ENCODE measurements at places on chromosomes 12 and 14. TPM values are rescaled to one million over a fixed set of nuclear protein-coding genes. Genes with fewer than 3 reads are reported as not detected.
A peak's percentile ranks its signal among the peaks of the same experiment; 100 is the strongest.

GRCh38 chr14:32419429-32419828 lies 90.3 kb downstream of the AKAP6 start:
- no peak for DNase-seq

DNA sequence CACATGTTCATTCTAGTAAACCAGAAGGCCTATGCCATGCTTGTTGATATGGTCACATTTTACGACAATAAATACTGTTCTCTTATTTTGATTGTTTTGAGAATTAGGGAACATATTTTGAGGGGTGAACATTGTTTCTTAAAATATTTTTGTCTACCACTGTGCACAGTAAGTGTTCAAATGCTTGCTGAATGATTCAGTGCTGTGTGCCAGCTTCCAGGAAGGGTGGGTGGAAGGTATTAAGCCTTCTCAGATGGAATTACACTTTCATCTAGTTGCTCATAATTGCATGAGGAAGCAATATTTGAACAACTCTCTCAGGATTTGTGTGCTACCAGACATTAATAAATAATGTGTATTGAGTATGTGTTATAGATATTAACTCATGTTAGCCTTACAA lies 15.5 kb upstream of the TMX1 start:
- no peak for DNase-seq

DNA sequence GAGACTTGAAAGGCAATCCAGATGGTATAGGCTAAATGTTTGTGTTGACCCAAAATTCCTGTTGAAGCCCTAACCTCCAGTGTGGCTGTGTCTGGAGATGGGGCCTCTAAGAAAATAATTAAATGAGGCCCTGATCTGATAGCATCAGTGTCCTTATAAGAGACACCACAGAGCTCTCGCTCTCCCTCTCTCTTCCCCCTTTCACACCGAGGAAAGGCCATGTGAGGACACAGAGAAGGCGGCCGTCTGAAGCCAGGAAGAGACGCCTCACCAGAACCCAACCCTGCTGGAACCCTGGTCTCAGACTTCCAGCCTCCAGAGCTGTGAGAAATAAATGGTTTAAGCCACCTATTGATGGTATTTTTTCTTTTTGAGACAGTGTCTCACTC lies 87.5 kb downstream of the SCARB1 start:
- peak; percentile 41 for DNase-seq

DNA sequence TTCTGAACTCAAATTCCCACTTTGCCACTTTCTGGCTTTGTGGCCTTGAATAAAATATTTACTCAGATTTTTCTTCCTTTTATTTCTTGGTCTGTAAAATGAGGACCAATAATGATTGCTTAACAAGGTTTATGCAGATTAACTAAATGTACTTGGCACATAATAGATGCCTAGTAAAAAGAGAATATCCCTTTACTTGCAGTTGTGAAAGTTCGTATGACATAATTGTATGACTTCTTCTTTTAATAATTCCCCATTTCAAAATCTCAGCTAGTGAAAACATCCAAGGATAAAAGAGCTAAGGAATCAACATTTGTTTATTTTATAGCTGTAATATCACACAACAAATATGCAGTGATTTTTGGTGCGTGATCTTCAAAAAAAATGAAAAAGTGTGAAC lies 215.6 kb upstream of the ATP2B1 start:
- peak; percentile 87 for DNase-seq

DNA sequence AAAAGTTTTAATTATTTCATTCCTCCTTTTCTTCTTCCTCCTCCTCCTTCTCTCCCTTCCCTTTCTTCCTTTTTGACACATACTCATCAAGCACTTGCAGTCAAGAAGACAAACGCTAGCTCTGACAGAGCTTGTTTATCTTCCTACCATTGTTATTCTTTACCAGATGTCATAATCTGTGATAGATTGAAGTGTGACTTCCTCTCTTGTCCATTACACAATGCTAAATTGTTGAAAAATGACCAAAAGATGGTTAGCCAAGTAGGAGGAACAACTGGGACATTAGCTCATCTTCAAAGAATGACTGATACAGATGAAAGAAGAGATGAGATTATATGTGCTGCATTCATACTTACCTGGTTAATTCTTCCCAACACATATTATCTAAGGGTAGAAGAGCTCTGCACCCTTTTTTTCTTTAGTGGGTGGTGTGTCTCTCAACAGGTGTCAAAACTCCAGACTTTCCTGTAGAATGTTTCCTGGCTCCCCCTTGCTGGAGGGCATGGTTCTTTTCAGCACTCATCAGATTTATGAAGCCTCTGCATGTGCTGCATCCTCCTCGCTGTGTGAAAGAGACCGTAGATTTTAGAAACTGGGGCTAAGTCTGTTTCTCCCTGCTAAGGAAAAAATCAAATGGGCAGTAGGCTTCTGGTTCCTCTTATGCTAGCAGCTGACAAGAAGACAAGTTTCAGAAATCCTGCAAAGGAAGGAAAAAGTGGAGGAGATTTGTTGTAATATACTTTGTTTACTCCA lies 147.1 kb downstream of the TMX1 start:
- DNase-seq = no peak

GRCh38 chr12:30965613-30965985 lies 39.1 kb downstream of the TSPAN11 start:
- no peak for DNase-seq

GRCh38 chr14:61719344-61720293 lies 24.3 kb downstream of the HIF1A start:
- no peak for DNase-seq

Gene FOXG1
- not detected for polyA plus RNA-seq

DNA sequence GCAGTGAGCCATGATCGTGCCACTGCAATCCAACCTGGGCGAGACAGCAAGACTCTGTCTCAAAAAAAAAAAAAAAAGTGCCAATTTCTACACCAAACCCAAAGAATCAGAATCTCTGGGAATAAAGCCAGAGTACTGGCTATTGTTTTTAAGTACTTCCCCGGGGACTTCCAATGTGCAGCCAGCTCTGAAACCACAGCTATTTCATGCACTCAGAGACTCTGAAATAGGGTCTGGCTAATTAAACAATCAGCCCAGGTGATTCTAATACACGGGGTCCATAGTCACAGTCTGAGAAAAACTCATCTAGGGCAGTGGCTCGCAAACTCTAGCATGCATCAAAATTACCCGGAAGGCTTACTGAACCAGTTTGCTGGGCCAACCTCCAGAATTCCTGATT lies 56.3 kb downstream of the SIX6 start:
- DNase-seq = no peak

GRCh38 chr14:22474730-22475351 lies 114.2 kb downstream of the DAD1 start:
- no peak for DNase-seq

DNA sequence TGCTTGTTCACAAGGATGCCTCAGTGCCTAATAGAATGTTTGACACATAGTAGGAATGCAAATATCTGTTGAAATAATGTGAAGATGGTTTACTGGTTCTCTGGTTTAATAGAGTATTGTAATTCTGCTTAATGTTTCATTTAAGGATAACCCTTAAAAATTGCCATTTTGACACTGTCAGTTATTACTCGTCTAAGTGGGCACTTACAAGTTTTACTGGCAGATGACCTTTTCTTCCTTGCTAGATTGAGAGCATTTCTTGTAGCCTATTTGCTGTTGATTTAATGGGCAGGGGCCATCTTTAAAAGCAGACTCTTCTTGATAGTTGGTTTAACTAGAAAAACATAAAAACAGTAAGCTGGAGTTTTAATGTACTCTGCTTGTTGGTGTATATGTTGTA lies 1.9 kb downstream of the TMEM263 start:
- DNase-seq = no peak

All from CD14-positive monocyte (primary cell).